ENCODE measurements at places on chromosomes 1 and 21.
A peak's percentile ranks its signal among the peaks of the same experiment; 100 is the strongest.

- DNase-seq = no peak
Observed at GRCh38 chr21:21547368-21547953, 549.3 kb downstream of the NCAM2 start.

- DNase-seq = no peak
Observed at GRCh38 chr1:23559985-23560741, 862 bp upstream of the ID3 start.

DNA sequence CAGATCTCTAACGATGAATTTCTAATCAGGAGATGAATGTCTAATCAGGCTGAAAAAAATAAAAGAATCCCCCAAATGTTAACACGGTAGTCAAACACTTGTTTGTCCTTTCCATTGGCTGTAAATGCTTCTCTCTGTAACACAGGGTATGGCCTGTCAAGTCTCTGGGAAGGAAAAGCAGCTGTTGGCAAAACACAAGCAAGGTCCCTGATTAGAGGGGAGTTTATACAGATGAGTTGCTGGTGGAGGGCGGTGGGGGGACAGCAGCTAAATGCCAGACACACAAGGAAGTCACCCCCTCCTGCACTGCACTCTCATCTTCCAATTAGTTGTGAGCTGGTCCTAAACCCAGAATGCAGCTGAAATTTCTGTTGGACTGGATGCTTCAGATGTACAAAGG lies 51.0 kb downstream of the PGBD5 start:
- no peak for DNase-seq

DNA sequence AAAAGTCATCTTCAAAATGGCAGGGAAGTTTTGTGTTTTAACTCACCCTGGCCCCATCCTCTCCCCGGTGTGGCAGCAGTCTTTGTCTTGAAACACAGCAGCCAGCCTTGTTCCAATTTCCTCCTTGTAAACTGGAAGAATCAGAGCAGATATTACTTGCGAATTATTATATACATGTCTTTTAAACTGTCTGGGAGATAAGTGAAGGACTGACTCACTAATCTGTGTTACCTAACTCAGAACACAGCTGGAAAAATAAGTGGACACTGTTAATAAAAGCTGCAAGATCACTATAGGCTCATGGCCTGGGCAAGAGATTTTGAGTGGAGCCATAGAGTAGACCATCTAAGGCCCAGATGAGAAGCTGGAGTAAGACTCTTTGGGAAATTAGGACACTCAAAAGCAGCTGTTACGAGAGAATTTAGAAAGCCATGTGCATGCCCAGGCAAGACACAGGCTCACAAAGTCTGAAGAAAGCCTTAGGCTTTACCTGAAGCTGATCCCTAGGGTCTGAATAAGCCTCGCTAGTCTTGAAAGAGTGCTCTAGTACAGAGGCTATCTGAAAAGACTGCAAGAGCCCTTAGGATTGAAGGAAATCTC lies 233.0 kb upstream of the RAB4A start:
- DNase-seq = no peak

DNA sequence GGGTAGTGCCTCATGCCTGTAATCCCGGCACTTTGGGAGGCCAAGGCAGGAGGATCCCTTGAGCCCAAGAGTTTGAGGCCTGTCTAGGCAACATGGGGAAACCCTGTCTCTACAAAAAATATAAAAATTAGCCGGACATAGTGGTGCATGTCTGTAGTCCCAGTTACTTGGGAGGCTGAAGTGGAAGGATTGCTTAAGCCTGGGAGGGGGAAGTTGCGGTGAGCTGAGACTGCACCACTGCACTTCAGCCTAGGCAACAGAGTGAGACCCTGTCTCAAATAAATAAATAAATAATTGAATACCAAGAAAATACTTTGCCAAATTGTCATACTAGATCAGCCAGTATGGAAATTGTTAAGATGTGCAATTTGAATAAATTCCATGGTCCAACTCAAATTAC lies 5.9 kb upstream of the RBBP5 start:
- DNase-seq = no peak

DNA sequence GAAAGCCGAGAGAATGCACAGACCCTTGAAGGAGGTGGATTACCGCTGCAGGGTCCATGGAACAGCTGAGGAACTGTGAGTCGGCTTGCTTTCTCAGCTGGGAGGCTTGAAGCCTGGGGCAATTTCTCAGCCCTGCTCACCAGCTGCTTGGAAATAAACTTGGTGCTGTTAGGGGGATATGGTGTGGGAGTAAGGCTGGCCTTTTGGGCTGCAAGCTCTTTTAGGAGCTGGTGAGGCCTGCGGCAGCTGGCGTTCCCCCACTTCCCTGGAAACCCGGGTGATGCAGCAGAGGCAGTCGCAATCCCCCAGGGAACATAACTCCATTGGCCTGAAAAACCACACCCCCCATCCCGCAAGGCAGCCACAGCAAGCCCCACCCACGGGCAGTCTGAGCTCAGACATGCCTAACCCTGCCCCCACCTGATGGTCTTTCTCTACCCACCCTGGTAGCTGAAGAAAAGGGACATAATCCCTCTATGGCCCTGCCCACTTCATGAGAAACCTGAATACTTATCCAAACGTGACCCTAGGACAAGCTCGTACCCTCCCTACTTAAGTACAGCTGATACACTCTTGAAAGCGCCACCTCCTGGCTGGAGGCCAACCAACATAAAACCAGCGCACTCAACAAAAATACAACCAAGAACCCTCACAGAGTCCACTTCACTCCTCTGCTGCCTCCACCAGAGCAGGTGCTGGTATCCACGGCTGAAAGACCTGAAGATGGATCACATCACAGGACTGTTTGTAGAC lies 1995.8 kb downstream of the NCAM2 start:
- DNase-seq = no peak

GRCh38 chr1:15304708-15305467 lies 57.9 kb downstream of the FHAD1 start:
- DNase-seq = peak; percentile 86

DNA sequence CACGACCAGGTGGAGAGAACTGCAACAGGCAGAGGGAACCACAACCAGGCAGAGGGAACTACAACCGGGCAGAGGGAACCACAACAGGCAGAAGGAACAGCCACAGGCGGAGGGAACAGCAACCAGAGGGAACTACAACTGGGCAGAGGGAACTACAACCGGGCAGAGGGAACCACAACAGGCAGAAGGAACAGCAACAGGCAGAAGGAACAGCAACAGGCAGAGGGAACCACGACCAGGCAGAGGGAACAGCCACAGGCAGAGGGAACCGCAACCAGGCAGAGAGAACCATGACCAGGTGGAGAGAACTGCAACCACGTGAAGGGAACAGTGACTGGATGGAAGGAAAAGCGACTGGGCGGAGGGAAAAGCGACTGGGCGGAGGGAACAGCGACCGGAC lies 47.6 kb upstream of the GPR153 start:
- no peak for DNase-seq

GRCh38 chr1:45329445-45329844 lies 2.8 kb downstream of the HPDL start:
- no peak for DNase-seq

- DNase-seq = no peak
Observed at GRCh38 chr1:32774950-32775634, 42.1 kb downstream of the YARS1 start.

DNA sequence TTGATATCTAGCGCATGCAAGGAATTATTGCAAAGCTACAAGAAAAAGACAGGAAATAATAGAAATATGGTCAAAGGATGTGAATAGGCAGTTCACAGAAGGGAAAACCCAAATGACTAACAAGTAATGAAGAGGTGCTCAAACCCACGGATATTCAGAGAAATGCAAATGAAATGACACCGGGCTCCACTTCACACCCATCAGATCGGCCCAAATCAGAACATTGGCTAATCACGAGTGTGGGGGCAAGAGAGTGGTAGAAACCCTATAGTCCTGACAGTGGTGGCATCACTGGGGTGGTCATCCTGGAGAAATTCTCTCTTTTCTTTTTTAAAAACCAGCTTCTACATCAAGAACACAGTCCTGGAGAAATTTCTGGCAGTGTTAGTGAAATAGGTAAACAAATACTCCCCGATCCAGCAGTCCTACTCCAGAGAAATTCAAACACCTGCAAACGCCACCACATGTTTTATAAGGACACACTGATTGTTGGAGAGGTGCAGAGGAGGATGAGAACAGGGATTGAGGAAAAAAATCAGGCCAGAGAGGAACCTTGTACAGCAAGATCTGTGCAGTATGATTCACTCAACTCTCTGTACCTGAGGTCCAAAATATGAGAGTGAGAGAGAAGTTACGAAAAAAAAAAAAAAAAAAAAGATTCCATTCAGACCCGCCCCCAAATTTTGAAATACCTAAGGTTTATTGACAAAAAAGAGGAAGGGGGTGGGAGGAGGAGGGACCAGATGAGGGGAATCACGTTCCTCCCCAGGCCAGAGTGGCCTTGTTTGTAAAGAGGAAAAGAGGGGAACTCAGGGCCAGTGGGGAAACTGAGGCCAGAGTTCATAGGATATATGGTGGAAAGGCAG lies 9.2 kb upstream of the TNFRSF1B start:
- no peak for DNase-seq

DNA sequence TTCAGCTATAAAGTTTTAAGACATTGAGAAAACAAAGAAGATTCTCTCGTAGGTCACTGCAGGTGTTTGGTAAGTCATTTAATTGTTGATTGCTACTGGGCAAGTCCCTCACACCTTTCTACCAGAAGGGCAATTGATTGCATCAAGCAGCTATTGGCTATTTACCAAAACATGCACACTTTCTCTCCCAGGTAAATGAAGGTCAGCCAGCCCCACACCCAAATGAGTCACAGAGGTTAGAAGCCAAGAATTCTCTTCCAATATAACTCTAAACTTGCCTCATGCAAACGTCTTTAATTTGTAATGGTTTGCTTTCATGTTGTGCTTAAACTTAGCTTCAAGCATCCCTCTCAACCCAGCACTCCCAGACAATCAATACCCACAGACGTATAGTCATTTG lies 475.3 kb upstream of the ADGRL2 start:
- DNase-seq = no peak

GRCh38 chr1:64537942-64538341 lies 68.0 kb downstream of the CACHD1 start:
- DNase-seq = peak; percentile 37

GRCh38 chr1:17412093-17412870 lies 27.2 kb downstream of the RCC2 start:
- DNase-seq = no peak

GRCh38 chr1:204763773-204764427 lies 78.4 kb upstream of the LRRN2 start:
- DNase-seq = peak; percentile 86

GRCh38 chr1:228099331-228099732 lies 3.8 kb downstream of the C1orf35 start:
- no peak for DNase-seq

GRCh38 chr1:67564193-67564592 lies 120.8 kb upstream of the GADD45A start:
- DNase-seq = no peak

DNA sequence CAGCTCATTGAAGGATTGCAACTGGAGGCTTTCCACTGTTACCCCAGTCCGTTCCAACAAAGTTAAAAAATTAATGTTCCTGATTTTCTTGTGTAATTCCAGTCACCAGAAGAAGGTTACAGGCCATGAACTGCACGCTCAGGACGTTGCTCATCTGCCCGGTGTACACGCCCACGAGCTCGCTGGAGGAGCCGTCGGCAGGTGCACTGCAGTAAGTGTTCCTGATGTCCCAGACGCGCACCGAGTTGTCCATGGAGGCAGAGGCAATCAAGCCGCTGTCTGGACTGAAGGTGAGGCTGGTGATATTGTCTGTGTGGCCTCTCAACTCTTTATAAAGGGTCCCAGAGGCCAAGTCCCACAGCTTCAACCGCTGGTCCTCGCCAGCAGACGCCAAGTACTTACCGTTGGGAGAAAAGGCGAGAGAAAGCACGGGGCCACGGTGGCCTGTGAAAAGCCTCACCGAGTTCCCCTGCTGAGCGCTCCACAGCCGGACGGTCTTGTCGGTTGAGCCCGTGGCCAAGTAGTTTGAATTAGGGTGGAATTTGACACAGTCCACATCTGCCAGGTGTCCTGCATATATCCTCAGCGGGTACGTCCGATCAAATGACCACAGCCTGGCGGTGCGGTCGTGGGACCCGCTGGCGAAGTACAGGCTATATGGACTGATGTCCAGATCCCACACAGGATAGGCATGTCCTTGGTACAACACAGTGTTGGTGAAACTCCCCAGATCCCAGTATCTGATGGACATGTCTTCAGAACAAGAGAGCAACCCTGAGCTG lies 31.5 kb downstream of the TAF5L start:
- DNase-seq = no peak

DNA sequence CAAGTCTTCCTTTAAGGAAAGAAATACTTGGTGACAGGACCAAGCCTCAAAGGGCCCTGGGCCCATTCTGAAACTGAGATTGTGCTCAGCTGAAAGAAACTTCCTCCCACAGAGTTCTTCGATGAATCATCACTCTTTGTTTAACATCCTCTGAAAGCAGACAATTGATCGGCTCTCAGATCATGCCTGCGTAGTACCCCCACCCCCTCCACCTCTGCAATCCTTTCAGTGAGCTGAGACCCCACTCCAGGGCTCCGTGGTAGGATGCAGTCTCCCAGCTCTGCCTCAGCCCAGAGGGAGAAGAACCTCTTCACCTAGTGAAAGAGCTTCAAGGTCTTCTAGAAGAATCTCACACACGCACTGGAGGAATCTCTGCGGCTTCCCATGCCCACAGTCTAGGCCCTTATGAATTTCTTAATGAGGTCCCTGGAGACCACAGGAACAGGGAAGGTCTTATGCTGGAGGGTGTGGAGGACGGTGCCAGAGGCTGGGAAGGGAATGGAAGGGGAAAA lies 104.9 kb upstream of the SOD1 start:
- peak; percentile 47 for DNase-seq

DNA sequence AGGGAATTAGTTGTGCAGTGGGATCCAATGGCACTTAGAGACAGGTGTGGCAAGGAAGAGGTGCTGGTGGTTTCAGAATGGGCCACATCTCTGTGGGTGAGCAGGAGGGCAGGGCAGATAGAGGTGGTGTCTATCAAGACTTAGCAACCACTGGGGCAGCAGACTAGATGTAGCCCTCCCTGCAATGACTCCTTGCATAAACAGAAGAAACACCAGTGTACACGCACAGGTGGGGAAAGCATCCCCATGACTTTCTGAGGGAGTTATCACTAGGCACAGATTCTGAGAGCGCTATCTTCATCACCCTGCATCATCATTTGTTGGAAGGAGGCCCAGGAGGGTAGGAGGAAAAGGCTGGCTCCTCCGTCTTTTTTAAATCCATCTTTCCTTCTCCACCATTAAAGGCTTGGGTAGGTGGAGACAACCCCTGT lies 58.4 kb downstream of the PLXNA2 start:
- DNase-seq = no peak

- DNase-seq = no peak
Observed at GRCh38 chr21:41648591-41649031, 118.2 kb downstream of the RIPK4 start.

DNA sequence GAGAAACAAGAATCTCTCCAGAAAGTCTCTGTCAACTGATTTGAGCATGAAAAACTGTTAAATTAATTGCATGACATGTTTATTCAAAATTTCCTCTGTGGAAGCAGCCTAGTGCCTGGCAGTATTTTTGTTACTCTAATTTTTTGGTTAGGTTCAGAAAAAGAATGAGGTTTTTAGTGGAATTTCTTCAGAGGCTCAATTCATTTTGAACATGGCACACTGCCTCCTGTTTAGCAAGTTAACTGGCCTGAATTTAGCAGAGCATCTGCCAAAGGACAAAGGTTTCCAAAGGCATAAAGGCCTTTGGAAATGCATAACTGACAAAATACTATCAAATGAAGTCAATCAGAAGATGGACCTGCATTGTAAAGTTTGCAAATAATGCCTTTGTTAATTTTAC lies 1326.5 kb downstream of the PLA2G4A start:
- no peak for DNase-seq
